Central memory CD4-positive, alpha-beta T cell (primary cell): ENCODE measurements at places on chromosomes 2 and 18.

- DNase-seq, result no peak
These were observed 61.2 kb upstream of the GPC1 start for GRCh38 chr2:240374085-240374907.

DNA sequence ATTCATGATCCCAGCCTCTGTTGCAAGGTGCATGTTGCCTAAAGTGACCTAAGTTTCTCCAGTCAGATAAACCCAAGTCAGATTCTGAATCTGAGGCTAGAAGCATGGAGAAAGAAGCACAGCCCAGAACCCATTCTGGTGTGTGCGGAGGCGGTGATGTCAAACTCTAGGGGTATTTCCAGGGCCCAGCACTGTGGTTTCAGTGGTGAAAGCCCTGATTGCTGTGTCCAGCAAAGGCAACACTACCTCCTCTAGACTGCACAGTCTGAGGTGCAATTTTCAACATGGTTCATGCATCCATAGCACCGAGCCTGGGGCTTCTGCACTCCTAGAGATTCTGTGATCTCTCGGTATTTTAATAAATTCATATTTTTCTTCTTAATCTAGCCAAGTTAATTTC is 264.8 kb upstream of the KLHL29 start:
- no peak for DNase-seq

GRCh38 chr2:96391153-96391827 is 55.7 kb downstream of the NCAPH start:
- no peak for DNase-seq

DNA sequence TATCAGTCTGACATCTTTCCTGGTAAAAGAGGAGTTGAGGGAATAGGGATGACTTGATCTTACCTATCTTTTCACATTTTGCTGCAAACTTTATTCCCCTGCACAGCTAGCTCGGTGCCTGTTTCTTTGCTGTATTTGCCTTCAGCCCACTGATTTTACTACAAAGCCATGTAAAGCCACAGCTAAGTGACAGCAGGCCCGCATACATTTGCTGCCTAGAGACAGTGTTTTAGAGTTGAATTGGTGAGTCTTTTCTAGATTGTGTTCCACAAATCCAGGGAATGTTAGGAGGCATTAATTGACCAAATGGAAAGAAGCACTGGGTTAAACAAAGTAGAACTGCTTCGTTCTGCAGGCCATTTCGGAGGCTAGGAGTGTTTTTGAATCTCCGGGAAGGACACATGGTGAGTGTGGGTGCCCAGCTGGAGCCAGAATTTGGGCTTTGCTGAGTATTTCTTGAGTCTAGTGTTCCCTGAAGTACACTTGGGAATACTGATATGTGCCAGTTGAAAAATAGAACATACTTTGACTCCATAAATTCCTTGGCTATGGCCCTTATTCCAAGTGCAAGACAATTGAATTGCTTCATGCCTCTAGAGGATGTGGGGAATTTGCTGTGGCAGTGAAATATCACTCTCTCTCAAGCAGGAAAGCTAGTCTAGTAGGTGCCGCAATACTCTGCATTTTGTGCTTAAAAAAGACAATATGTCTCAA is 329.8 kb downstream of the PTPRM start:
- DNase-seq, result no peak

- DNase-seq, result no peak
These were observed 20.1 kb downstream of the SLC9A2 start for GRCh38 chr2:102639429-102639828.

GRCh38 chr2:175743011-175743410 is 259.1 kb downstream of the LNPK start:
- DNase-seq, result no peak

DNA sequence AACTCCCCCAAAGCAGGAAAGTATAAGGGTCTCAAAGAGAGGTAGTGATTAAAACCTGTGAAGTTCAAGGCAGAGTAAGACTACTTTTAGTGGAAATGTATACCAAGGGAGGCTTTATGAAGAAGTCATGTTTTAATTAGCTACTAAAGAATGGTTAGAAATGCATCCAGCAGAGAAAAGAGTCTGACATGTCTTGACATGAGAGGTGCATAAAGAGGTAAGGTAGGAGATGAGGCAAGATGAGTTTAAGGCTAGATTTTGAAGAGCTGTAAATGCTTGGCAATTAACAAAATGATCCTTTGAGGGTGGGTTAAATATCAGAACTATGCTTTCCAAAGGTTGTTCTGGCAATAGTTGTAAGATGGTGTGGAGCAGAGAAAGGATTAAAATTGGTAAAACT is 88.7 kb upstream of the WDSUB1 start:
- no peak for DNase-seq

- no peak for DNase-seq
These were observed 48.7 kb downstream of the INPP5D start for GRCh38 chr2:233108611-233109490.

GRCh38 chr2:618422-618990 is 58.7 kb downstream of the TMEM18 start:
- DNase-seq, result no peak

- no peak for DNase-seq
These were observed 13.4 kb downstream of the MEIS1 start for GRCh38 chr2:66448136-66448991.

DNA sequence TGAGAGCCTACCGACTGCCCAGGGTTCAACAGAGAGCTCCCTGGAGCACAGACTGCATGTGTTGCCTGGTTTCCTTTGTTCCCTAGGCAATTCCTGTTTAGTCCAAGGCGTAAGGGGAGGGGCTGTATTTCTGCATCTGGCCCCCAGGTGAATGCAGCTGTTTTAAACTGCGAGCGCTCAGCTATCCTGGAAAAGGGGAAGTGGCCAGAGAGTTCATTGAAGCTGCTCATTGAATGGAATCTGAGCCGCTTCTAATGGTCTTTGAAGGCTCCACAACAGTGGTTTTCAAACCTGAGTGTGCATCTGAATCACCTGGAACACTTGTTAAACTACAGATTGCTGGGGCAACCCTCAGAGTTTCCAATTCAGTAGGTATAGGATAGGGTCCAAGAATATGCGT is 18.1 kb downstream of the MAPK4 start:
- DNase-seq, result no peak

DNA sequence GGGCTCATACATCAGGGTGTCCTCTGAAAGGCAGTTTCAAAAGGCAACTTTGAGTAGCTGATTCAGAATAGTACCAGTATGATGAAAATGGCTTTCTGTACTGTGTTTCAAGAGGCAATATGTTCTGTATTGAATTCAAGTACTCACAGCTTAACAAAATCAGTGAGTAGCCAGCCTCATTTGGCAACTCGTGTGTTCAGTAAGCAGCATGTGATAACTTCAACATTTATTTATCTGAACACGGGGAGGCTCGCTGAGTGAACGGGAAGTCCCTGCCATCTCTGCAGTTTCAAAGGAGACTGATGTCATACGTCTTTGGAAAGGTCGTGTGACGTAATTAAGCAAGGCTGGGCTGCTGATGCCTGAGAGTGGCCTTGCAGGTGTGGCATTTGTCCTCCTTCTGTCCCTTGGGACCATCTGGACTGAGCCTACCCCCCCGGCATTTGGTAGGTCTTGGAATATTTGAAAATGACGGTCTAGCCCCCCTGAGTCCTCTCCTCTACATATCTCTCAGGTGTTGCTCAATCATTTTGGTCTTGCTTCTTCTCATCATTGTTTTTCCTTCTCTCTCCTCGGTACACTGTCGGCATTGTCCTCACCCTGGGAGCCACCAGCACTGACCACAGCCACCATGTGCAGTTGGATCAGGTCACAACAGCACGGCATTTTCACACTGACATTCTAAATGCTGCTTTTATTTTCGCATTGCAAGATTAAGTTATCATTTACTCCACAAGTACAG is 62.8 kb downstream of the SMIM21 start:
- DNase-seq, result no peak

DNA sequence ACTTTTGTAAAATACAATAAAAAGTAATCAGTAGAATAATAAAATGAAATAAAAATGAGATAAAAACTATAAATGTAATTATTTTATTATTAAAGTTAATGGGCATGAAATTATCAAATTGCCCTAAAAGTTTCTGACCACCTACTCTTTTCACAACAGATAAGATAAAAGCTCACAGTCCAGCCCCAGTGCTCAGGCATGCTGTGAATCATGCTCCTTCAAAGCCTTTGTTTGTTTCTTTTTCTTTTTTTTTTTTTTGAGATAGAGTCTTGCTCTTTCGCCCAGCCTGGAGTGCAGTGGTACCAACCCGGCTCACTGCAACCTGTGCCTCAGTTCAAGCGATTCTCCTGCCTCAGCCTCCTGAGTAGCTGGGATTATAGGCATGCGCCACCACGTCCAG is 181.7 kb downstream of the ANKRD44 start:
- no peak for DNase-seq

DNA sequence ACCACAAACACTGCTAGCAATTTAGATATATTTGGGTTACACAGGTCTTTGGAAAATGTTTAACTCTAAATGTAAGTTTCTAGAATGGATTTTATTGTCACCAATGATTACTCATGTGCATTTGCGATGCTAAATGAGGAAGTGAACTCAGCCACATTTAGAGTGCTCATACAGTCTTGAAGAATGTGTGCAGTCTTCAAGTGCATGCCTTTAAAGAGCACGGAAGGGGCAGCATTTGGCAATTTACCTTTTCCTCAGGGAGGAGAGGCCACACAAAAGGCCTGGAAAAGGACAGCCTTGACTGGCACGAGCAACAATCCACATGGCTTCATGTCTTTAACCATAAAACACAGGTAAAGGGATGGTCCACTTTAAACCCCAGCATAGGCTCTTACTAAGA is 78.5 kb upstream of the STK17B start:
- DNase-seq, result no peak

- no peak for DNase-seq
These were observed 311.5 kb upstream of the GYPC start for GRCh38 chr2:126344493-126344892.

- no peak for DNase-seq
These were observed 563.9 kb downstream of the DCC start for GRCh38 chr18:52903857-52904256.

- no peak for DNase-seq
These were observed 84.1 kb downstream of the RAPH1 start for GRCh38 chr2:203451011-203451410.

DNA sequence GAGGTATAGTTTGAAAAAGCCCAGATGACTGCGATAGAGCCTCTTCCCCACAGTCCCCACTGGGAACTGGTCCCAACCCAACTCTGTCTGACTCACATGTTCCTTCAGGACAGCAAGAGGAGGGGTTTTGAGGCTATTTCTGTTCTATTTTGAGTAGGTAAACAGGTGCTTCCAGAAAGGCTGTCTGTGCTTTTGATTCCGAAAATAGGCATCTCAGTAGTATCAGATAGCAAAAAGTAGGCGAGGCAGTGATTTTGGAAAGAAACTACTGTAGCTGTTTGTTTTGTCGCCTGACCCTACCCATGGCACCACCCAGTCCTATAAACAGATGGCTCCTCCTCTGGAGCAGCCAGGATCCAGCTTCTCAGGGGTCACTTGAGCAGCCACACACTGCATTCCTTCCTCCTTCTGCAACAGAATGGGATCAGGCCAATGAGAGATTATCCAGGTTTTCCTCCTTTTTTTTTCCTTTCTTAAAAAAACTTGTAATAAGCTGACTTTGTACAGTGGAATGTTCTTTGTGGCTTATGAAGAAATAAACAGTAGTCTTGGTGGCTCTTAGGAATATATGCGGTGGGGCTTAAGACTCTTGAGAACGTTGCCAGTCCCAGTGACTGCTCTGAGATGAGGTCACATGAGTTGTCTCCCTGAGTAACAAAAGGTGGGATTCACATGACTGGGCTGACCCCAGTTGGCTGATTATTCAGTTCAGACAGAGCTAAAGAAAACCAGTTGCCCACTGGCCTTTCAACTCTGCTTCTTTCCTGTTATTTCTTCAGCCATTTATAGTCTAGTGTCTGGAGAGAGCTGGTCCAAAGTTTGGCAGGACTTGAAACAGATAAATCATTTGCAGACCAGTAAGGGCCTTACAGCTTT is 98.6 kb downstream of the KCNS3 start:
- DNase-seq, result no peak

- DNase-seq, result no peak
These were observed 13.2 kb upstream of the MARCHF4 start for GRCh38 chr2:216385478-216385877.

GRCh38 chr18:13406049-13406615 is 187.6 kb downstream of the LDLRAD4 start:
- DNase-seq, result no peak

GRCh38 chr18:11883153-11883552 is 25.0 kb downstream of the MPPE1 start:
- no peak for DNase-seq

GRCh38 chr2:204495381-204495780 is 49.9 kb upstream of the PARD3B start:
- no peak for DNase-seq

GRCh38 chr2:131046918-131047652 is 46.2 kb downstream of the FAM168B start:
- DNase-seq, result no peak

DNA sequence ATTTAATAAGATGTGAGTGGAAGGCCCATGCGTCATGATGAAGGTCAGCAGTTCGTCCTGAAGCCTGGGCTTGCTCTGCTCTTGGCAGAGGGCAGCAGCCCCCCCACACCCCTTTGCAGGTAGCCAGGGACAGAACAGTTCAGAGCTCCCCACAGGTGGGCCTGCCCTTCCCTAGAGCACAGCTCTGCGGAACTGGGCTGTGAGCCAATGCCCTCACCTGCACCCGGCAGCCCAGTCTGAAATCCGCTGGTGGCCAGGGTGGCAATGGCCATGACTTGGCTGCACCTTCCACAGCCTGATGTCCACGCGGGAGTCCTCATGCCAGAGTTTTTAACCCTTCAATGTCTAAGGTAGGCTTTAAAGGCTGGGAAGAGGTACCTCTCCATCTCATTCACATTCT is 136.7 kb downstream of the ACKR3 start:
- DNase-seq, result no peak

GRCh38 chr2:130150181-130151144 is 5.6 kb upstream of the CCDC74B start:
- DNase-seq, result no peak

- DNase-seq, result no peak
These were observed 7.8 kb upstream of the NPAS2 start for GRCh38 chr2:100812116-100812515.

GRCh38 chr2:7523481-7524120 is 606.4 kb downstream of the RNF144A start:
- DNase-seq, result no peak

- no peak for DNase-seq
These were observed 19.4 kb downstream of the CHMP3 start for GRCh38 chr2:86543793-86544192.

DNA sequence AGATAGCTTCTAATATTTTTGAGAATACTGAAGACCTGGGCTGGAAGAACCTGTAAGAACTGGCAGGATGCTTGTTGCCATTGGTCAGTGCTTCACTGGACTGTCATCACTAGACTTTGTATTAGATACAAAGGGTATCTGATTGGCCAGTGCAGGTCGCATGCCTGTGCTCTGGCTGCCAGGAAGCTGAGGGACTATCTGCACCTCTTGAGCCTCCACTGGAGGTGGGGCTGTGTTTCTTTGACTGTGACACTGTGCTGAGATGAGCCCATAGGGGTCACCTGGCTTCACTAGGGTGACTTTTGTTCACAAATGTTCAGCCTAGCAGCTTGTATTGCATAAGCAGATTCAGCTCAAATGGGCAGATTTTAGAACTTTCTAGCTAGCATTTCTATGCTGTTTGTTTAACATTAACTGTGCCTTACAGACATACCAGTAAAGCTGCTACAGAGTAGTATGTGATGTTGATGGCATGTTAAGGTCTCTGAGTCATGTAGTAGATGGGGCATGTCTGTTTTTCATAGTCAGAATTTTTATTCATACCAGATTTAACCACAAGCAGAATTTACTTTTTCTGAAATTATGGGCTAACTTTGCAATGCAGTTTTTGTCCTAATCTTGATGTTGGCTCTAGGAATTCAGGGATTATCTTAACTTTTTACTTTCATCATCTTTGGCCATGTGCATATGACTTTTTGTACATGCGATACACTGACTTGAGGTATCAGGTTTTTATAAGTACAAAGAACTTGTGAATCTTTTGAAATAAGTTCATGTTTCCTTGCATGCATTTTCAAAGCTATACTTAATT is 56.1 kb downstream of the RHBDD1 start:
- DNase-seq, result no peak
